Cardiac ventricle fibroblast (primary cell): ENCODE measurements at places on chromosomes 1 and 21. TPM values are rescaled to one million over a fixed set of nuclear protein-coding genes. Genes with fewer than 3 reads are reported as not detected.

GNAT2 gene
- 0.68 TPM in 1 of 2 replicates, not detected in the other for total RNA-seq

DMRTA2 gene
- not detected in 2 replicates for total RNA-seq

BCAR3 gene
- total RNA-seq, result 27.4 and 28.4 TPM in 2 replicates

PLA2G2C gene
- not detected in 2 replicates for total RNA-seq

ARHGEF16 gene
- total RNA-seq, result not detected in 2 replicates

KRTAP11-1 gene
- total RNA-seq, result not detected in 2 replicates

ATP1A4 gene
- not detected in 2 replicates for total RNA-seq

FAM72D gene
- total RNA-seq, result 0.06 TPM in 1 of 2 replicates, not detected in the other

ORC1 gene
- total RNA-seq, result 0.34 and 0.50 TPM in 2 replicates

TINAGL1 gene
- 9.4 and 12.2 TPM in 2 replicates for total RNA-seq

SPRR2E gene
- total RNA-seq, result not detected in 2 replicates

APOBEC4 gene
- total RNA-seq, result not detected in 2 replicates

C1orf226 gene
- 0.15 and 1.7 TPM in 2 replicates for total RNA-seq

LDLRAD1 gene
- not detected in 2 replicates for total RNA-seq

PDPN gene
- total RNA-seq, result 39.3 and 50.9 TPM in 2 replicates

LCE1B gene
- not detected in 2 replicates for total RNA-seq

NMNAT2 gene
- 7.9 and 8.0 TPM in 2 replicates for total RNA-seq

SLC6A9 gene
- total RNA-seq, result 4.4 and 6.3 TPM in 2 replicates

SPRR1A gene
- total RNA-seq, result not detected in 2 replicates

AADACL3 gene
- total RNA-seq, result not detected in 2 replicates

S100B gene
- 0.62 TPM in 1 of 2 replicates, not detected in the other for total RNA-seq

FMOD gene
- 27.9 and 29.1 TPM in 2 replicates for total RNA-seq

LHX4 gene
- not detected in 2 replicates for total RNA-seq

CNKSR1 gene
- total RNA-seq, result 0.81 TPM in 1 of 2 replicates, not detected in the other

SIPA1L2 gene
- 3.2 and 5.3 TPM in 2 replicates for total RNA-seq

BATF3 gene
- not detected in 2 replicates for total RNA-seq

SMPDL3B gene
- total RNA-seq, result 0.29 TPM in 1 of 2 replicates, not detected in the other

SEC16B gene
- total RNA-seq, result 5.1 and 5.7 TPM in 2 replicates

FAM177B gene
- total RNA-seq, result not detected in 2 replicates

DUSP10 gene
- 10.7 and 12.6 TPM in 2 replicates for total RNA-seq

EPHA8 gene
- not detected in 2 replicates for total RNA-seq

KIAA0040 gene
- total RNA-seq, result 0.78 and 3.1 TPM in 2 replicates

RNU1-4 gene
- total RNA-seq, result under 0.01 TPM in 2 replicates

ZNF683 gene
- not detected in 2 replicates for total RNA-seq

INPP5B gene
- total RNA-seq, result 14.6 and 15.2 TPM in 2 replicates

CFAP298 gene
- total RNA-seq, result 15.4 and 20.2 TPM in 2 replicates

ANGPTL3 gene
- total RNA-seq, result not detected in 2 replicates

GFI1 gene
- total RNA-seq, result 0.06 and 0.10 TPM in 2 replicates

C1QC gene
- not detected in 2 replicates for total RNA-seq

MASP2 gene
- total RNA-seq, result not detected in 2 replicates

SLAMF7 gene
- not detected in 2 replicates for total RNA-seq

OR2L2 gene
- not detected in 2 replicates for total RNA-seq
